ENCODE measurements at places on chromosomes 6 and 20. TPM values are rescaled to one million over a fixed set of nuclear protein-coding genes. Genes with fewer than 3 reads are reported as not detected.

GRCh38 chr6:98566126-98566525 lies 268.2 kb upstream of the POU3F2 start:
- no peak for DNase-seq

DNA sequence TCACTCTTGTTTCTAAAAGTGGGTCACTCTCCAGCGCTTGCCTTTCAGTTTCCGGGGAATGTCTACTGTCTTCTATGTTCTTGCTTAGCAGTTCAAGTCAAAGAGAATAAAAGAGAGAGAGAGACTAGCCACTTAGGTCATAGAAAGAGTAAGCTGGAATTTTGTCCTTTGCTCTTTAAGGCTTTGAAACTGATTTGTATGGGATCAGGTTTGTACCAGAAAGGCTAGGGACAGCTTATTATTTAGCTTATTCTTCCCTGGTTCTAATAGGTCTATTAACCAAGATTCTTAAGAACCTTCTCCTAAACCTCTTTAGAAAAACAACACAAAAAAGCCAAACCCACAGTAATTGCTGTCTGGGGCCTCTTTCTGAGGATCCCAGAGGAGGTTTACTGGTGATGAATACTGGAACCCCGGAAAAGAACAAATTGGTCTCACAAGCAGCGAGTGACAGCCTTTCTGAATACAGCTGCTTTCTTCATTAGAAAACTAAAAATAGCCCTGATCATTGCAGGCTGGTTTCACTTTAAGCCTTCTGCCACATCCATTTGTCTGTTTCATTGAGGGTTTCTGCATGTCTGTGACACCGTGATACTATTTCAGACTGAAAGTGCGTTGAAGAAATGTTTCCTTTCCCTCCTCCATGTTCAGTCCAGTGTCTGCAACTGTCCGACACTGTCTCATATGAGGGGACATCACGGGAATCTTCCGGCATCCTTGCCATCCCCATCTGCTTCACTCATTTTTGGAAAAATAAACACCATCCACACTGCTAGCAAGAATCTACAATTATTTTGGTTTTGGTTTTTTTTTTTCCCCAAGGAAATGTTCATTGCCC lies 75.1 kb upstream of the ATXN1 start:
- DNase-seq = no peak

EPPIN gene
- polyA plus RNA-seq = 0.08 TPM

DNA sequence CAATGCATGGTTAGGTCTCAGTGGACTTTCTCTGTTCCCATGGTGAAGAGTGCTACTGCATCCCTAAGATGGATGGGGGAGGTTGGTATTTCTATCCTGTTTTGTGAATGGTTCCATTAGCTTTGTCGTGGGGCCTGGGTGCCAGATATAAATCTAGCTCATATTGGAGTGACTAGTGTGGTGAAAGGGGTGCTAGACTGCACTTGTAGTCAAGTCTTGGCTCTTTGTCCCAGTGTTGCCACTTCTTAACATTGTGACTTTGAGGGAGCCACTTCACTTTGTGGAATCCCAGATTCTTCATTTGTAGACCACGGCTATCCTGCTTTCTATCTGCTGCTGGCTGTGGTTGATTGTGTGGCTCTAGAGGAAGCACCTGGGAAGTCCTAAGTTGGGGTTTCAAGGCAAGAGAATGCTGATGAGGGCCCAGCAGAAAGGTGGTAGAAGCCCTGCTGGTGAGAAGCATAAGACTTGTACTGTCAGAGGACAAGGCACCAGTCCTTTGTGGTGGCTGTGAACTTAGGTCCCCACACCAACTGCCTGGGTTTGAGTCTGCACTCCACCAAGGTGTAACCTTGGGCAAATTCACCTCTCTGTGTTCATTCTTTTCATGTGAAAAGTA lies 44.1 kb downstream of the VAPB start:
- no peak for DNase-seq

DNA sequence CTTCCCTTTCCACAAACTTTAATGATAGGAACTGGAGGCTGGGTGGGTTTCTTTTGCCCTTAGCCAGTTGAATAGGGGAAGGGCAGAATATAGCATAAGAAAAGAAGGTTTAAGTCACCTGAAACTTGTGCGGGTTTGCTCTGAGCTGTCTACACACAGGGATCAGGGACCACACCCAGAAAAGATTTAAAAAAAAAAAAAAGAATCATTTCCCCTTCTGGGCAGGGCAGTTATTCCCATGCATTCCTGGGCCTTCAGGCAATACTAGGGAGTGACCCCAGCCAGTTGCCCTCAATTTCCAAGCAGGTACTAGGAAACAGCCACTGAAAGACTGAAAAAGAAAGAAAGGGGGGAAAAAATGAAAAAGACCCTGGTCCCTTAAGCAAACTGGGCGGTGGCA lies 39.6 kb upstream of the HDAC2 start:
- no peak for DNase-seq

- DNase-seq = no peak
These were observed 77.9 kb upstream of the ID4 start for GRCh38 chr6:19759117-19759880.

DNA sequence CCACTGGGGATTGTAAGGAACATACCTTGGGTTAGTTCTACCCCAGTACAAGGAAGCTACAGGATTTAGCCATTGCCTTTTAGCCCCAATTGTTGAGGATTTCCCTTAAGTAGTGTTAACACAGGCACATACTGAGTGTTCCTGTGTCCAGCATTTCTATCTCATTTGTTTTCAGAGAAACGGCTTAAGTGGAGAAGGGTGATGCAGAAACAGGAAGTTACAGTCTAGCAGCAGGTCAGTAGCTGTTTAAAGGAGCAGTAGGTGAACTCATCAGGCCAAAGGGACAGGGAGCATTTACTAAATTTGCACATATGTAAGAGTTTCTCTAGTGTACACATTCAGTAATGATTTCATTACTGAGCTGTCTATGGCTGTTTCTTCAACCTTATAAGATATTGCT lies 644.2 kb upstream of the GJE1 start:
- DNase-seq = no peak

DNA sequence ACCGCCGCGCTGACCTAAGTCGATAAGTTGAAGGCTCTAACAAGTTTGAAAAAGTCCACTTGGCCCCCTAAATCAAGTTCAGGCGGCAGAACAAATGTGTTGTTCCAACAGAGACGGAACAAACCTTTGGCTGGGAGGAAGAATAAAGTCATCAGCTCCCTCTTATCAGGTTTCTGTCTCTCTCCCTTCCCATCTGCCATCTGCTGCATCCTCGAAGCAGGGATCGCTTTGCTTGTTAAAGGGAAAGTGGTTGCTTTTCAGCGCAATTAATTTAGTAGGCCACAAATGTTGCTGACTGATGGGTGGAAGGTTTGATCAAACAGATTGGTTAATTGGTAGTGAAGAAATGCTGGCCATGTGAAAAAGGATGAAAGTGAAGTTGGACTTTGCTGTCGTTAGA lies 64.3 kb downstream of the CDH4 start:
- no peak for DNase-seq

SLC17A3 gene
- polyA plus RNA-seq = 0.29 TPM

- DNase-seq = no peak
These were observed 130.4 kb downstream of the TNFRSF21 start for GRCh38 chr6:47179286-47179685.

GRCh38 chr6:135163440-135163738 lies 17.7 kb upstream of the MYB start:
- no peak for DNase-seq

TOX2 gene
- 4.9 TPM for polyA plus RNA-seq

DNA sequence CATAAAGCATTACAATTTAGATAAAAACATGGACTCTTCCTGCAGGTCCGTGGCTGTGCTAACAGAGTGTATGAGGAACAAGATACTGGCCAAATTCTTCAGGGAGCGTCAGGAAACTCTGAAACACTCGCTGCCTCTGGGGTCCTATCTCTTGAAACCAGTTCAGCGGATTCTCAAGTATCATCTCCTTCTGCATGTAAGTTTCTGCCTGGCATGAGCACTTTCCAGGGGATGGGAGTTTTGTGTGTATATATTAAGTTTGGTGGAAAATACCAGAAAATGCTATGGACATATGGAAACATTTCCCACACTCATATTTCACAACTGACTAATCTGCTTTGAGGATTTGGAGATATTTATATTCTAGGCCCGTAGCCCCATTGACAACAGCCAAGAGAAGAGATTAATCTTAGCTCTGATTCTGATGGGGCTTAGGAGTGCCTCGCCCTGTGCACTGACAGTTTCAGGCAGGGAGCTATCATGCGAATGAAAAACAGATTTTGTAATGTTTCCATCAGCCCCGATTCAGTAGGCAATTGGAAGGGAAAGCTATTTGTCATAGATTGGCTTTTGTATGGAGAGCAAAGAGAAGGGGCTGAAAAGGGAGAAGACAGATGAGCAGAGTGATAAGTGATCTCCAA lies 64.7 kb upstream of the MTHFD1L start:
- DNase-seq = no peak

PDE10A gene
- 17.2 TPM for polyA plus RNA-seq

- DNase-seq = no peak
These were observed 157.5 kb downstream of the SMOC2 start for GRCh38 chr6:168598251-168599117.

GRCh38 chr20:1888796-1889463 lies 6.3 kb upstream of the SIRPA start:
- no peak for DNase-seq

DNA sequence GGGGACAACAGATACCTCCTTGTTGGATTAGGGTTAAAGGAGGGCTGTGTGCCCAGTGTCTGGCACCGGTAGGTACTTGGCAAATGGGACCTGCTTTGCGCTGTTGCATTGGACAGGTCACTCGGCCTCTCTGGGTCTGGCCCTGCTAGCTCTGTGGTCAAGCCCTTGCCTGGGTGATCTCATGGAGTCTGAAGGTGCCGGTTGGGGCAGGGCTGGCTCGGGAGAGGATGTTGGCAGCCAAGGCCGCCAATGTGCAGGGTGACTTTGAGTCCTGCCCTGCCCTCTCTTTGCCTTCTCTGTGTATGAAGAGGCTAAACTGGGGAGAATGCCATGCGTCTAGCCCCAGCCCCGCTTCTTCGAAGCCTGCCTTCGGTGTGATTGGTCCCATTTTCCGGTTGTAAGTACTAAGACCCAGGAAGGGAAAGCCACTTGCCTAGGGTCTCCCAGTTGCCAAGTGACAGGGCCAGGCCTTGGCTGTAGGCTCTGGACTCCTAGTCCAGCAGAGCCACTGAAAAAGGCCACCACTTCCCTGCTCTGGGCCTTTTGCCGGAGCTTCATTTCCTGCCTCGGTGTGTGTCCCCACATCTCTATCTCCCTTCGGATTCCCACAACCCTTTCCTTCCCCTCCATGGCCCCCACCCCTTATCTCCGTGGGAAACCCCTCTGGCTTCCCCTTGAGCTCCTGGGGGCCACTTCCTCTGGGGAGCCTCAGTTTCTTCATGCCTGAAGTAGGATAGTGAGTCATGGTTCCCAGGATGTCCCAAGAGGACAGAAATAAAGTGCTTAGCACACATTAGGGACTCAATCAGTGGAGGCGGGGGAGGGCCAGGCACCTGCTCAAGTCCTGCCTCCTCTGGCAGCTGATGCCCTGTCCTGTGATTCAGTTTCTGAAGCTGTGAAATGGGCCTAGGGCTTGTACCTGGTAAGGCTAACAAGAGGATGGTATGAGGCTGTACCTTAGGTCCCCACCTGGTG lies 3.9 kb downstream of the SRC start:
- DNase-seq = no peak

GRCh38 chr6:150910561-150910960 lies 45.1 kb downstream of the MTHFD1L start:
- no peak for DNase-seq
